ENCODE measurements at places on chromosomes 7 and 10.
A peak's percentile ranks its signal among the peaks of the same experiment; 100 is the strongest.

DNA sequence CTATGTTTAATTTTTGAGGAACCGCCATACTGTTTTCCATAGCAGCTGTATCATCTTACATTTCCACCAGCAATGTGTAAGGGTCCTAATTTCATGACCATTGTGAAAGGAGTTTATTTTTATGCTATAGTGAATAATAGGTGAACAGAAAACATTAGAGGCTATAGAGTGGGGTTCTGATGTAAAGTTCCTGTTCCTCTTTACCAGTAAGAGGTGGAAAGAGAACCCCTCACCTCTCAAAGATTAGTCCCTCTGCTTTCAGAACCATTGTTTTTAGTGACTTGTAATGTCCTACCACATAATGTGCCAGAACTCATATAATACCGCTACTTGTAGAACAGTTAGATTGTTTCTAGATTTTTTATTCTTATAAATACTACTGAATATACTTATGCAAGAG is 34.2 kb downstream of the SUFU start:
- no peak for DNase-seq

- no peak for DNase-seq
These were observed 175.8 kb downstream of the TCERG1L start for GRCh38 chr10:131135716-131136115.

- no peak for DNase-seq
These were observed 112.3 kb downstream of the JCAD start for GRCh38 chr10:29946953-29947700.

GRCh38 chr7:112213735-112214134 is 7.2 kb downstream of the ZNF277 start:
- DNase-seq: no peak

DNA sequence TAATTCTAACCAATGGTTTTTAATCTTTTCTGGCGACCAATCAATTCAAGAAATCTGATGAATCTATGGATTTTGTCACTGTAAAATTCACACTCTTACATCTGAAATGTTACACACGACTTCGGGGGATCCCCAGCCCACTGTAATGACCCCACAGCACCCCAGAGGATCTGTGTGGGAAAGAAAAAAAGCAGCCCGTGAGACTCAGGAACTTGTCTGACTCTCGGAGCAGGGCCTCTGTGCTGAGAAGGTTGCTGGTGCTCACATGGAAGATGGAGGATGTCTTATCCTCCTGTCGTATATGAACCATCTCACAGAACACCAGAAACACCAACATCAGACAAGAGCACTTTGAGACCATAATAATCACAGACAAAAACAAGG is 228.4 kb upstream of the INHBA start:
- no peak for DNase-seq

DNA sequence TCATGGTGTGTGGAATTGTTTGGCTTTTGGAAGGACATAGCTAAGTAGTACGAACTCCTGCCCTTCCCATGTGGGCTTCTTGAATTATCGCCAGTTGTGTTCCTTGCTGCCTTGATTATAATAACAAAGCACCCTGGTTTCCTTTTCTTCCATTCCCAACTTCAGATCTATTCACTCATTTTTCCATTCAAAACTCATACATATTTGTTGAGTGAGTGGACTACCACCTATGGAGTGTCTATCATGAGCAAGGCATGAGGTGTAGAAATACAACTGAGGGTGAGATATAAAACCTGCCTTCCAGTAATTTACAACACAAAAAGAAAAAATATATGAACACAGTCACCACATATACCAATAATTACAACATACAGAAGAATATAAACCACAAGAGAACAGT is 4.9 kb upstream of the COL17A1 start:
- no peak for DNase-seq

GRCh38 chr7:157612664-157613561 is 276.1 kb downstream of the DNAJB6 start:
- DNase-seq: peak; percentile 73

DNA sequence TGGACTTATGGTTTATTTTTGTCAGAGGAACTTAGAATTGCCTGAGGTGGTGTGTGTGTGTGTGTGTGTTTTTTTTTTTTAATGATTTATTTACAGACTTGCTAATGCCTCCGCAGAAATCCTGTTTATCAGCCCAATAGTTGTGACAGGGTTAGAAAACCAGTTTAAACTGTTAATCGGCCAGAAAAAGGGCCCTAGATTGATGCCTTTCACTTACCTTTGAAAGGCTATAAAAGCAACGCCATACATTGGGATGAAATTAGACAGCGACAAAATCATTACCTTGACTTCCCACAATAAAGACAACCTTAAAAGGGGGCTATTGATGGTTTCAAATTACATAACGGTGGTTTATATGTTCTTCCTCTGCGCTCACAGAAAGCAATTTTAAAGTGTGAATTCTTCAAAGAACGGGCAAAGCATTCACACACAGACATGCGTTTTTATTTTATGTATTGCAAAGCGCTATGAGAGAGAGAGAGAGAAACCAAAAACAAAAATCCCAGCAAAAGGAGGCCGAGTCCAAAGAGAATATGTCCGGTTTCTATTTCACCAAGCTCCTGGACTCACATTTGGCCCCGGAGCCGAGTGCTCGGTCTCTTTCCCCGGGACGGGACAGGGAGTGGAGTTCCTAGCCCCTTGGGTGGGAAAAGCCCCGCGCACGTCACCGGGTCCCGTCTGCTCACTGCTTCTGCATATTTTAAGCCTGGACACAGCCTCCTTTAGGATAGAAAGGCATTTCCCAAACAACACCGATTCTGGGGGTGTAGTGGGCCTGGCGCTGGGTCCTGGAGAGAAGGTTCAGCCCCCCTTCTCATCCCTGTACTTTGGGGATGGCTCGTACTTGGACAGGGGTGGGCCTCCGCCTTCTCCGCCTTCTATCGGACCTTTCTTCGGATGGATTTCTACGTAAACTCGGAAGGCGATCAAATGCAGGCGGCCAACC is 26.8 kb upstream of the VAX1 start:
- DNase-seq: no peak

DNA sequence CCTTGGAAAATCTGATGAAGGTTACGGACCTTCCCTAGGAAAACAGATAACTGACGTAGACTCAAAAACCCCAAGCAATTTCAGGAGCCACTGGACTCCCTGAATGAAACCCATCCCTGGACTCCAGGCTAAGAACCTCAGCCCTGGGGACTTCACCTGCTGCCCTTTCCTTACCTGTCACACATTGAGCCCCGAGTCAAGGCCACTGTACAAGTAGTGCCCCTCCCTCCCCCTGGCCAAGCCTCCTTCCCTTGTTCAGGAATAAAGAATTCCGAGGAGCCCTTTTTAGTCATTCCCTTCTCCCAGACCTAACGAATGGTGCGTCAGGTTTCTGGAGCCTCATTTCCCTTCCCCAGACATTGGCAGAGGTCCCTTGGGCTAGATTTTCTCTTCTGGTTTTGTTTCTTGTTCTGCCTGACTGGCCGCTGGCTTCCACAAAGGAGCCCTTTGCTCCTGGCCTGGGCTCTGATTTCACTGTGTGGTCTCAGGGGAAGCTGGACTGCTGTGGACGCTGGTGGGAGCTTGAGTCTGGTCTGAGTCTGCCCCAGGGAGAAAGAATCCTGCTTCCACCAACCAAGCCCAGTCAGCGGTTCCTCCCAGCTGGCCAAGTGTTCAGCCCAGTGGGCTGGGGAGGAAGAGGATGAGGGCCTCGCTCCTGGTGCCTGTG is 31.7 kb downstream of the ZNF775 start:
- no peak for DNase-seq

DNA sequence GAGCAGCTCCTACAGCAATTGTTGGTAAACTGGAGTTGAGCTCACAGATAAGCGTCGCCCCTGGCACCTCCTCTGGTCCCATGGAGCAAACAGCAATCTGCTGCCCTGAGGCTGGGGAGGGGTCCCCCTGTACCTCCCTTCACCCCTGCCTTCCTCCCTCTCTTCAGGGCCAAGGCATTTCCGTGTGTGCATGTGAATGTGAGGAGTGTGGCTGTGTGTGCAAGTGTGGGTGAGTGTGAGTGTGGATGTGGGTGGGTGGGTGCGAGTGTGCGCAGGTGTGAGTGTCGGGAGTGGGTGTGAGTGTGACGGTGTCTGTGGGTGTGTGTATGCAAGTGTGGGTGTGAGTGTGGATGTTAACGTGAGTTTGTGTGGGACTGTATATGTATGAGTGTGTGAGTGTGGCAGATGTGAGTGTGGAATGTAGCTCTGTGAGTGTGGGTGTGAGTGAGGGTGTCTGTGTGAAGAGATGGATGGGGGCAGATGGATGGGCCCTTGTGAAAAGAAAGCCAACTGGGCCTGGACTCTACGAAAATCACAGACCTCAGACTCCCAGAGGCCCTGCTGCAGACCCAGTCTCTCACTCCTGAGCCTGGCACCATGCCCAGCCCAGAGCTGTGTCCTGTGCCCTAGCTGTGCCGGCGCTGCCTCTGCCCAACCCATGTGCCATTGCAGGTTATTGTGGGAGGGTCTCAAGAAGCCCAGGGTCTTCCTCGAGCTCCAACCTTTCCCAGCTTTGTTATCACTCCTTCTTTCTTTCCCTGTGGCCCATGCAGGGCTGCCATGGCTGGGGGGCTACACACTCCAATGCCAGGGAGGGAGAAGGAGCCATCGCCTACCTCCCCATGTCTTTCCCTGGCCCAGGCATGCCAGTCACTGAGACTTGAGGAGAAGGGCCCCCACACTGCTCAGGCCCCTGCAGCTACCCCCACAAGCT is 73.9 kb downstream of the GRID1 start:
- no peak for DNase-seq

DNA sequence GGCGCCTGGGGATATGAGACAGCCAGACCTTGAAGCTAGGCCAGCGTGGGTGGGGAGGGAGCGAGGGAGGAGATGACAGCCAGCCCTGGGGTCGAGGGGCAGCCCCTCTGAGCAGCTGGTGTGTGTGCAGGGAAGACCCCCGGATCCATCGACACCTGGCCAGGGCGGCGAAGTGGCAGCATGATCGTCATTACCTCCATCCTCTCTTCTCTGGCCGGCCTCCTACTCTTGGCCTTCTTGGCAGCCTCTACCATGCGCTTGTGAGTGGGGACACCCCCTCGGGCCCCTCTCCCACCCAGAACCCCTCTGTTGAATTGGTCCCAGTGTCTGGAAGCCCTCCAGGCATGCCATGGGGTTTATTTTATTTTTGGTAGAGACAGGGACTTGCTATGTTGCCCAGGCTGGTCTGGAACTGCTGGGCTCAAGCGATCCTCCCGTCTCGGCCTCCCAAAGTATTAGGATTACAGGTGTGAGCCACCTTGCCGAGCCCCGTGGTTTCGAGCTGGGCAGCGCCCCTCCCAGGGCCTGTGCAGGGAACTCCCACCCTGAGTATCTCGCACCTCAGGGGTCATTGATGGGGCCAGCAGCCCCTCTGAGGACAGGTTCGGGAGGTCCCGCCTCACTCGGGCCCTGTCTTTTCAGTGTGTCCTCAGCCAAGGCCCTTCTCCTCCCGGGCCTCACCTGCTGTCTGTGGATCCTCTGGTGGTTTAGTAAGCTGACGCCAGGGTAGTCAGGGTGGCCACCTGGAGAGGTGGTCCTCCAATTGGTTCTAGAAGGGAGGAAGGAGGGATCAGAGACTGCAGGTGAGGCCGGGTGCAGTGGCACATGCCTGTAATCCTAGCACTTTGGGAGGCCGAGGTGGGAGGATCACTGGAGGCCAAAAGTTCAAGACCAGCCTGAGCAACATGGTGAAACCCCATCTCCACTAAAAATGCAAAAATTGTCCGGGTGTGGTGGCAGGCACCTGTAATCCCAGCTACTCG is 3.8 kb downstream of the UPK3B start:
- no peak for DNase-seq

GRCh38 chr7:141754939-141755338 is 9.0 kb upstream of the TAS2R3 start:
- DNase-seq: peak; percentile 31

Data from CD4-positive, alpha-beta T cell treated with Interleukin-10 for 1 hour (primary cell).